ENCODE measurements at places on chromosomes 4 and X.

GRCh38 chrX:70423936-70424675 is 992 bp downstream of the GDPD2 start:
- no peak for DNase-seq

DNA sequence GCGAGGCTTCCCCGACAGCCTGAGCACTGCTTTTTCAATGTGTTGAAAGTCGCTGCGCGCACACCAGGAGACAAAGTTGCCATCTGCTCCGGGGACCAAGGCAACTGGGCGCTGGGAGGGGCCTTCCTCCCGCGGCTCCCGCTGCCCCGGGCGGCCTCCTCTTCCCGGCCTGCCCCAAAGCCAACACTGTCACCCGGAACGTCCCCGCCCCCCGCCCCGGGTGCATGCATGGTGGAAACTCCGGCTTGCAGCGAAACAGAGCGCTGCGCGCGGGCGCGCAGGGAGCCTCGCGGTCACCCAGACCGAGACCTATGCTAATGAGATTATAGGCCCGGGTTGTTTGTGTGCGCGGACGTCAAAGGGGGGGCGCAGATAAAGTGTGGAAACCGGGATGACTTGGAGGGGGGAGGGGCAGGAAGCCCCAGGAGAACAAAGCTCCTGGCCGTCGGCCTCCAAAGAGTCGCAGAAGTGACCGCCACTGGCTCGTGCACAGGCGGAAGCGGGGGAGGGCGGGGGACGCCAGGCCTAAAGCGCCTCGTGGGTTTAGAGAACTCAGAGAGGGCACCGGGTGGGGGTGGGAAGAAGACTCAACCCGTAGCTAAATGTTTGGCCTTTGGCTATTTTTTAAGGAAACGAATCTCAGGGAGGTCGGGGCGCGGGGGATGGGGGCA is 88.8 kb downstream of the BCOR start:
- DNase-seq = no peak

- no peak for DNase-seq
Observed at GRCh38 chr4:185778307-185778706, 33.7 kb downstream of the SORBS2 start.

DNA sequence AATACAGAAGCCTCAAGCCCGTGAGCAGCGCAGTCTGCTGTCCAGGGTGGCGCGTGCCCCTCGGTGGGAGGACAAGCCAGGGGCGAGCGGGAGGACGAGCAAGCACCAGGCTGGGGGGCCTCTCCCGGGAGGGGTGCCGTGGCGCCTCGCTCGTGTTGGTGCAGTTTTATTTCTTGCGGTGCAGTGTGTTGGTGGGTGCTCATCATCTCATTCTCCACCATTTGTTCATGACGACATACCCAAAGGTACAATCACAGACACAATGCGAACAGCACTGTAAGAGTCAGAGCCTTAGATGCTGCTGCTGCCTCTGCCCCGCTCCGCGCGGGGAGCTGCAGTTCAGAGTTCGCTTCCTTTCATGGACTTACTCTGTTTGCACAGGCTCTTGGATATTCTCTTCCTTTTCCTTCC is 30.3 kb downstream of the RGS12 start:
- peak; percentile 37 for DNase-seq

- no peak for DNase-seq
Observed at GRCh38 chrX:45502396-45502795, 301.7 kb upstream of the DIPK2B start.

- no peak for DNase-seq
Observed at GRCh38 chr4:6357476-6357875, 87.8 kb downstream of the WFS1 start.

DNA sequence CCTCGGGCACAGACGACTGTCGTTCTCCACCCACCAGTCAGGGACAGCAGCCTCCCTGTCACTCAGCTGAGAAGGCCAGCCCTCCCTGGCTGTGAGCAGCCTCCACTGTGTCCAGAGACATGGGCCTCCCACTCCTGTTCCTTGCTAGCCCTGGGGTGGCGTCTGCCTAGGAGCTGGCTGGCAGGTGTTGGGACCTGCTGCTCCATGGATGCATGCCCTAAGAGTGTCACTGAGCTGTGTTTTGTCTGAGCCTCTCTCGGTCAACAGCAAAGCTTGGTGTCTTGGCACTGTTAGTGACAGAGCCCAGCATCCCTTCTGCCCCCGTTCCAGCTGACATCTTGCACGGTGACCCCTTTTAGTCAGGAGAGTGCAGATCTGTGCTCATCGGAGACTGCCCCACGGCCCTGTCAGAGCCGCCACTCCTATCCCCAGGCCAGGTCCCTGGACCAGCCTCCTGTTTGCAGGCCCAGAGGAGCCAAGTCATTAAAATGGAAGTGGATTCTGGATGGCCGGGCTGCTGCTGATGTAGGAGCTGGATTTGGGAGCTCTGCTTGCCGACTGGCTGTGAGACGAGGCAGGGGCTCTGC is 7.9 kb upstream of the MSANTD1 start:
- DNase-seq = no peak

DNA sequence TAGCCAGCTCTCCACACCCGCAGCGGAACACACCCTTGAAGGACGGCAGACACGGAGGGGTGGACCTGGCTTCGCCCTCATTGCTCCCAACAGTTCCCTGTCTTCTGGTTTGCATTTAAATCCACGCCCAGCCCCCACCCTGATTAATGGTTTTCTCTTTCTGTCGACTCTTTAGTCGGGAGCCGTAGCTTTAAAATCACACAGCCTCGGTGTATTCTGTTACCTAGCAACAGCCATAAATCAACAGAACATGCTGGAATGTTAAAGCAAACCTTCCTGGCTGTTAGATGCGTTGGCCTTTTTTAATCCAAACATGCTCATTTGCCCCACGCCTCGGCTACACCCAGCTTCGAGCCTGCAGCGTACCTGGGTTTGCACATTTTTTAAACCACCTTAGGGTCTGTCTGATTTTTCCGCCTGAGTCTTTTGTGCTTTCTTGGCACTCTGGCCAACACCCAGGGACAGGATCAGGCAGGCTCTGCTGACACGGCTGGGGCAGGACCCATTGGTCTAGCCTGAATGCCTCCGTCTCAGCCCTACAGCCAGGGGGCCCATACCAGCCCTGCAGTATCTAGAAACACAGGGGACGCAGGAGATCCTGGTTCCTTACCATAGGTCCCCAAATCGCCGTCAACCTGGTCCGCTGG is 21.4 kb upstream of the PPP2R2C start:
- DNase-seq = peak; percentile 88

Data from vagina (tissue), 2 donors.